ENCODE measurements at places on chromosomes 1 and 21.

DNA sequence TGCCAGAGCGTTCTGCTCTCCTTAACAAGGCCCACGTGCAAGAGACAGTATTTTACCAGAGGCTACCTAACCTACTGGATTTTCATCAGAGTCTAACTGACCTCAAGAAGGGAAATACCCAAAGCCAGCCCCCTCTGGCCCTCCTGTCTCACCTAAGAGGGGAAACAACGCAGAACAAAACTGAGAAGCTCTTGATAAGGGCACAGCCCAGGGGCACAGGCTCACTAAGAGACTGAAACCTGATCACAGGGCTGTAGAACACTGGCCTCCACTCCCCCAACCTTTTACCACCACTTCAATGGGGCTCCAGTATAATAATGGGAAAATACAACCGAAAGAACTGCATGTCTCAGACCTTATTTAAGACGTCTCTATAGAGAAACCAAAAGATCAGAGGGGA, 449.5 kb upstream of the CAMK1G start:
- DNase-seq = no peak

GRCh38 chr1:99681583-99681982, 35.7 kb downstream of the PALMD start:
- DNase-seq = no peak

- DNase-seq = no peak
Measured at GRCh38 chr1:19206947-19207346, 3.1 kb downstream of the UBR4 start.

DNA sequence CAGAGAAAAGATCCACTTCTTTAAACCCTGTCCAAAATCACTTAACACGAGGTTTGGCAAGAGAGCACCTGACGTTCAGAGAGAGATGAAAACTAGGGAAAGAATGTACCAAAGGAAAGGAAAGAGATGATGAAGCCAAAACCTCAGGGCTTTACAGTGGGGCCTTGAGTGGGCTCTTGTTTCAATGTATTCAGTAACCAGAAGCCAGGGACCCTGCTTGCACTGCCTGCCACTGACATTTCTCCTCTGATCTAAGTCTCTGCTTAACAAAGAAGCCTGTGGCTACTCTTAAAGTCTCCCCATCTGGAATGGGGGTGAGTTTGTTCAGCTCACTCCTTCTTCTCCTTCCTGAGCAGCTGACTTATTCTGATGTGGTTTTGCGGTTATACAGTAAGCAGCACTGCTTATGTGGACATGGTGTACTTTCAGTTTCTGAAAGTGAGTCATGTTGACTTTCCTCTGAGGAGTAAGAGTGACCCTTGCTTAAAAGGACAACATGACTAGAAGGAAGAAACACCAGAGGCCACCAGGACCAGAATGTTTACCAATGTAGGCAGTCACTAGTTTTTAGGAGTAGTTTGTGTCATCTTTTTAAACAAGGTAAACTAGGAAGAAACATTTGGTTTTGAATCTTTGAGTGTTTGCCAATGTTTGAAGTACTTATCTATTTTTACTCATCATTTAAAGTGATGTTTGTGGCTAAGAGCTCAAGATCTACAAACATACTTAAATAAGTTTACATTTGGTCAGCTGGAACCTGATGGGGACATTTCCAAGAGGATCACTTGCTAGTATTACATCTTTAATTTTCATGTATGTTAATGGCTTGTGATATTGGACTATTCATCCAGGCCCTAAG, 87.4 kb downstream of the FASLG start:
- DNase-seq = no peak

DNA sequence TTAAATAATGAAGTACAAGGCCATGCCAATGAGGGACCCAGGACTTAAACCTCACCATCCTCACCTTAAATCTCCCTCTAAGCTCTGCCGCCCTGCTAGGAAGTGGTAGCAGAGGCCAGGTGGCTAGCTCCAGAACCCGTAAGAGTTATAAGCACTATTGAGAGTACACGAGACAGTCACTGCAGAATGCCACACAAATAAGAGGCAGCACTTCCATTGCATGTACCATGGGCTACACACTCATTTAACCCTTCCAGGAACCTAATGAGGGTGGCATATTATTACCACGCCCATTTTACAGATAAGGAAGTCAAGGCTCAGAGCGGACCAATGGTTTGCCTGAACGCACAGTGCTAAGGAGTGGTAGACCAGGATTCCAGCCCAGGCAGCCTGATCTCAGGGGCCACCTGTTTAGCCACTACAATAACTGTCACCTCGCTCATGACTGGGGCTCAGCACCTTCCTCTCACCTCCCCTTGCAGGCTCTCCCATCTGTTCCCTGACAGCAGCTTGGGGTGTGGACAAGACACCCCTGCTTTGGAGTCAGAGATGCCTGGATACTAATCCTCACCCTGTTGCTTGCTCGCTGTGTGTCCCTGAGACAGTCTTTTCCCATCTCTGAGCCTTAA, 54.8 kb upstream of the ID3 start:
- no peak for DNase-seq

DNA sequence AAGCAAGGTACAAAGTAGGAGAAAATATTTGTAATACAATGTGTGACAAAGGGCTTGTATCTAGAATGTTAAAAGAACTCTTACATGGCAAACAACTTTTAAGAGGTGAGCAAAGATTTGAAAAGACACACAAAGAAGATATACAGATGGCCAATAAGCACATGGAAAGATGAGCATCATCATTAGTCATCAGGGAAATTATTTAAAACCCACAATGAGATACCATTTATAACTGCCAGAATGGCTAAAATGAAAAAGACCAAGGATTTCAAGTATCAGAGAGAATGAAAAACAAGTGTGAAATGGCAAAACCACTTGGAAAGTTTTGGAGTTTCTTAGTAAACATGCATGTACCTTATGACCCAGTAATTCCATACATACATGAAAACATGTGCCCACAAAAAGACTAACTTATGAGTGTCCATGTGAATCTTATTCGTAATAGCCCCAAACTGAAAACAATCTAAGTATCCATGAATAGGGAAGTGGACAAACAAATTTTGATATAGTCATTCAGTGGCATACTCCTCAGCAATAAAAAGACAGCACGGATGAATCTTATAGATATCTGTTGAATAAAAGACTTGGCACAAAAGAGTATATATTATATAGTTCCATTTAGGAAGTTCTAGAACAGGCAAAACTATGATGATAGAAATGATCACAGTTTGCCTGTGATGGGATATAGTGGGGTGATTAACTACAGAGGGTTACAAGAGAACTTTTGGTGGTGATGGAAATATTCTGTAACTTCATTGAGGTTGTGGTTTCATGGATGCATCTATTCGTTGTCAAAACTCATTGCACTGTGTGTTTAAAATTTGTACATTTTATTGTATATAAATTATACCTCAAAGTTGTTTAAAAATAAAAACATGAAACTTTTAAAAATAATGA, 82.0 kb downstream of the DISP1 start:
- DNase-seq = no peak

GRCh38 chr1:161834967-161835550, 68.9 kb downstream of the ATF6 start:
- DNase-seq = no peak

DNA sequence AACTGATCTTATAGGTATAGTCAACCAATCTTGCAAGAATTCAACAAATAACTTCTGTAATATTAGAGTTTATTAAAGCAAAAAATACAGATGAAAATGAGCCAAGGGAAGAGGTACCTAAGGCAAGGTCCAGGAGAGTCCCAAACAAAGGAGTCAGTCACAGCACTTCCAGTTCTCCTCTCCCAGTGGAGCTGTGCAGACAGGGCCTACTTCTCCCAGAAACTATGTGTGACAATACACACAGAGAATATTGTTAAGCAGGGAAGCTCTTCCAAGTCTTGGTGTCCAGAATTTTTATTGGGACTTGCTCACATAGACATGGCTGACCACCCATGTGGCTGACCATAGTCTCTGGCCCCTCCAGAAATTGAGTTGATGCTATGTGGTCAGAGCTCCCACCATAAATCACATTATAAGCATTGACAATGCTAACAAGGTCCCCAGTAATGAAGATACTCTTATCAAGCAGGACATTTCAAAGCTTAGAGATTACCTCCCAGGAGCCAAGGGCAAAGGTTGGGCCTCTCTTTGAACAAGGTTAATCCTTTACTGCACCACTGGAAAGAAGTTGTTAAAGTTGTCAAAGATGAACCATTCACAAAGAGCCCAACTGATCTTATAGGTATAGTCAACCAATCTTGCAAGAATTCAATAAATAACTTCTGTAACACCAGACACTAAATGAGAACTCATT, 3.5 kb upstream of the CD244 start:
- DNase-seq = no peak

DNA sequence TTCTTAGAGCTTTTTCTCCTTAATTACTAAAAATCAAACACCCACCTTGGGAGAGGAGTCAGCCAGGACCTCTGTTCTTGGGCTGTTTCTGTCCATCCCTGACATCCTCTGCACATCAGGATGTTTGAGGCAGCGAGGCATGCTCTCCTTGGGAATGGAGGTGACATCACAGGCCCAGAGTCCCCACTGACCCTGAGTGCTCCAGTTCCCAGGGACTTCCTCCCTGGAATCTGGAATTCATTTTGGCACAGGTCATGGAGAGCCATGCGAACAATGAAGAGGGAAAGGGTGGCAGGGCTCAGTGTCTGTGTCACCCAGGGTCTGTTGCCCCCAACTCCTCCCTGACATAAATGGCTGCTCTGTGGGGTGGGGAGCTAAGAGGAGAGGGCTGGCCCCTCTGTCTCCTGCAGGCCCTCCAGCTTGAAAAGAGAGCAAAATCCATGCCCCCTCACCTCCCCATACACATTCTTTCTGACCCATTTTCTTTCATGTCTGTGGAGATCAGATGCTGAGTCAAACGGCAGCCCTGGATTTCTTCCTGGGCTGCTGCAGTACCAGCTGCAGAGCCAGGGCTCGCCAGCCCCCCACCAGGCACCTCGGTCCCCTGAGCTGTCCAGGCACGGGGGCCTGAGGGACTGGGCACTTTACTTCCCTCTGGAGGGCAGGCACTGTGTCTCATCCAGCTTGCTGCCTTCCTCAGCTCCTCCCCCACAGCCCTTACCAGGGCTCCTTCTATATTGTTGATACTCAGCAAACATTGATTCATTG, 102.0 kb downstream of the NMNAT2 start:
- no peak for DNase-seq

DNA sequence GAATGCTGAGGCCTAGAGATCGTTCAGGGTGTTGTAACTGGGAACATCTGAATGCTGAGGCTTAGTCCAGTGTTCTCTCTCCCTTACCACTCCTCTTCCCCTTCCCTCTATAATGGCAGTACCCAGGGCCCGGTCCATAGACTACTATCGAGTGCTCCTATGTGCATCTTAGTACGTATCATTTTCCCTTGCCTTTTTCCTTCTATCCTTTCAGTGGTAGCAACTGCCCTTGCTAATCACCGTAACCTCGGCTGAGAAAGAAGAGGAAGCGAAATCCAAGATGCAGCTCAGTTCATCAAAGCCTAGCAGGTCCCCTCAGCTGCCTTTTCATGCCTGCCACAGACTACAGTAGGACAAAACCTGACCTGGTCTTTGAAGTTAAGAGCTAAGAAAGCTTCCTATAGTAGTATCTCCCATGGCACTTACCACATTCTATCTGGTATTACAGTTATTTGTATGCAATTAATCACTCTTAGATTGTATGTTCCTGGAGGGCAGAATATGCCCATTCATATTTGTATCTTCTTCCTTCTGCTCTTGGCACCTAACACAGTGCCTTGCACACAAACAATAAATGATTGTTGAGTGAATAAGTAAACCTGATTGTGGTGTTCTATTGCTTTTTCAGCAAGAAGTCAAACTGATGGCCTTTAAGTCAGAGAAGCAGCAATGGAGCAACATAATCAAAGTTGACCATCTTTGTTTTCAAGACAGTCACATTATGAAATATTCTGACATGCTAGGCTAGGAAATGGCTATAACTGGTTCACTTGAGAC, 22.4 kb downstream of the CNIH4 start:
- DNase-seq = no peak

DNA sequence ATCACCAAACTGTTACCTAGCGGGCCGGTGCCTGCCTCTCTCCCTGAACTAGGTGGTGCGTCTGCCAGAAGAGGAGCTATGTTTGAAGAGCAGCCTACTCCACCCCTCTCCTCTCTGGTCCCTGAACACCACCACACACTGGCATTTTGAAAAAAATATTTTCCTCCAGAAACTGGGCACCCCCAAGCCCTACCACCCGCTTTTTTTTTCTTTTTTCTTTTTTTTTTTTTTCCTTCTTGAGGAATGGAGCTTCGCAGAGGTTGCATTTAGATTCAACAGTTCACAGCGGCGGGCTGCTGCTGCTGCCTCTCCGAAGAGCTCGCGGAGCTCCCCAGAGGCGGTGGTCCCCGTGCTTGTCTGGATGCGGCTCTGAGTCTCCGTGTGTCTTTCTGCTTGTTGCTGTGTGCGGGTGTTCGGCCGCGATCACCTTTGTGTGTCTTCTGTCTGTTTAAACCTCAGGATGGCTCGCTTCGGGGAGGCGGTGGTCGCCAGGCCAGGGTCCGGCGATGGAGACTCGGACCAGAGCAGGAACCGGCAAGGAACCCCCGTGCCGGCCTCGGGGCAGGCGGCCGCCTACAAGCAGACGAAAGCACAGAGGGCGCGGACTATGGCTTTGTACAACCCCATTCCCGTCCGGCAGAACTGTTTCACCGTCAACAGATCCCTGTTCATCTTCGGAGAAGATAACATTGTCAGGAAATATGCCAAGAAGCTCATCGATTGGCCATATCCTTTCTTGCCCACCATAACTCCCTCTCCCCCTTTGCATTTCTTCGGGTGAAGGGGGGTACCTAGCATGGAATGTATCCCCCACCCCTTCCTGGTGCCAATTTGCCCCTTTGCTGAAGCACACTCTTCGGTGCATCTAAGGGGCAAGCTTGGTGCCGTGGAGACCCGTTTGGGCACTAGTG, at the start of gene CACNA1E:
CACNA1E (plus strand) TSS at position 233 of the 911 bp plus-strand sequence; CDS start at position 461, 228 bp downstream.
- no peak for DNase-seq

GRCh38 chr21:34705011-34705410, 36.2 kb downstream of the CLIC6 start:
- no peak for DNase-seq

DNA sequence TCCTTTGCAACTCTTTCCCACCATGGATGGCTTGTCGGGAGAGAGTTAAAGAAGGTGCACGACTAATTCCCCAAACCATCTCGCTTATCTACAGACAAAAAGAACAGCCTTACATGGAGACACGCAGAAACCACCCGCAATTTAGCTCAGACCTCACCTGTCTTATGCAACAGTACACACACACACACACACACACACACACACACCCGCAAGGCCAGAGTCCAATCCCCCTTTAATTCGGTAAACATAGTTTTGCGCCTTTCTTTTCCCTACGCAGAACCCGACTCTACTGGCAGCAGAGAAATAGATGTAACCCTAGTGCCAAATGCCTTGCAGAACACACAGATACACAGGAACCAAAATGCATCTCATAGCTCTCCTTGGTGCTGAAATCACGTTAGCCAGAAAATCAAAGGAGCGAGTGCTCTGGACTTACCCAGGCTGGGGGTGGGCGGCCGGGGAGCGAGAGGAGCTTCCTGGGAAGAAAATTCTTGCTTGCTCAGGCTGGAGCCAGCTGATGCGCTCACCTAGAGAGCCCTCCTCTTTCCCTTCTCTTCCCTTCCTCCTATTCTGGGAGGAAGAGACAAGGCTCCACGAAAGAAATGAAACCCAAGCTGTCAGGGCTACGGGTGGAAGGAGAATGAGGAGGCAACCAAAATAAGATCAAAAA, 470 bp downstream of the TNR start:
- DNase-seq = no peak

Measured in activated T-cell treated with anti-CD3 and anti-CD28 coated beads for 4 hours (primary cell).